ENCODE measurements at places on chromosomes 6 and 20.

- DNase-seq: no peak
These were observed 48.9 kb downstream of the HDDC2 start for GRCh38 chr6:125252891-125253290.

DNA sequence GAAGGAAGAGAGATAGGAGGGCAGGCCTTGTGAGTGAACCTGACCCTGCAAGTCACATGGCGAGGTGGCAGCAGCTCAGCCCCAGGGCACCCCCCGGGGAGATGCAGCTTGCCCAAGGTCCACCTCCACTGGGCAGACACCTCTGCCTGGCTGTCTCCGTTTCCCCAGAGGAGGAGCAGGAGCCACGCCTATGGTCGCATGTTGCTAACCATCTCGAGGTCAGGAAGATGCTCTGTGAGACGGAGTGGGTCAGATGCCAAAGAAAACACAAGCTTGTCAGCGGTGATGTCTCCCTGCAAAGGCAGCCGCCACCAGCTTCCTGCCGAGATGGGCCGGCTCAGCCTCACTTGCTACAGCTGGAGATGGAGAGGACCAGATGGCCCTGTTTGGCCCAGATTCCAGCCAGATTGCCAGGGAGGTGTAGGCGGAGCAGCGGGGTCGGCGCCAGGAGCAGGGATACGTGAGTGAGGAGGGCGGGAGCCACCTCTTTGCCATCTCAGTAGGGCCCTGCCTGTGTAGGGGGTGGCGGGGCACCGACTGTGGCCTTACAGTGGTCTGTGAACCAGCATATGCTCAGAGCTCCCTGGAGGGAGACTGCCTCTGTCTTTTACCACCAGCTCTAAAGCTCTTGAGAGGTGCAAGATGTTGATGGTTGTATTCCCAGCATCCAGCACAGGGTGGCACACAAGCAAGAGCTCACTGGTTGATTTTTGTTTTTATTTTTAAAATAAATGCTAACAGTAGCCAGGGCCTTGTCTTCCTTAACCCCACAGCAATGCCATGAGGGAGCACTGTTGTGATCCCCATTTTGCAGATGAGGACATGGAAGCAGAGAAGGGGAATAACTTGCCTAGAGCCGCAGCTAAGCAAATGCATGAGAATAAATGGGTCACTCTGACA is 42.9 kb upstream of the FAM83D start:
- no peak for DNase-seq

DNA sequence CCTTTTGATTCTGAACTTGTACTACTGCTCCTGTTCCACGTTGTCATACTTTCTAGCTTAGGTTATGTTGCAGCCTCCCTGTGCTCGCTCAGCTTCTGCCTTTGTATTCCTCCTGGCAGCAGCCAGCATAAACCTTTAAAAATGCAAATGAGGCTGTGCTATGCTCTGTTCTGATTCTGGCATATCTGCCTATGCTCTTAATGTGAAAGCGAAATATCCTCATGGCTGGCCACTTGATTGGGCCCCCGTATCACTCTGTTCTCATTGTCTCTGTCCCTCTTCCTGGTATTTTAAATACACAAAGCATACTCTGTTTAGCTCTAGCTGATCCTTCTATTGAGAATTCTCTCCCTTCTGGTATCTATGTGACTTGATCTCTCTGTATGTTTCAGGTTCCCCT is 139.0 kb downstream of the JARID2 start:
- no peak for DNase-seq

DNA sequence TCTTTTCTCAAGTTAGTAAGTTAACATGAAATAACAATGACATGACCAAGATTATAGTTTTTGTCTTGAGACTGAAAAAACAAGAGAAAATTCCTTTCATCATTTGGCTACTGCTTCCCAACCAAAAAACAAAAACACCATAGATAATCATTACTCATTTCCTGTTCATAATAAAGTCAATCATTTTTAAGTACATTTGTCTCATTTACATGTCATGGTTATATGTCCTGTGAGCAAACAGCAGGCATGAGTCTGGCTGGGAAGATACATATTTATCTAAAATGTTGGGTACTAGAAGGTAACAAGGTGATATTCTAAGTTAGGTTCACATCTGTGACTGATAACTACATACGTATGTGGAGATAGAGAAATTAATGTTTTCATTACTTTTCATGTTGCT is 180.5 kb downstream of the ISM1 start:
- no peak for DNase-seq

DNA sequence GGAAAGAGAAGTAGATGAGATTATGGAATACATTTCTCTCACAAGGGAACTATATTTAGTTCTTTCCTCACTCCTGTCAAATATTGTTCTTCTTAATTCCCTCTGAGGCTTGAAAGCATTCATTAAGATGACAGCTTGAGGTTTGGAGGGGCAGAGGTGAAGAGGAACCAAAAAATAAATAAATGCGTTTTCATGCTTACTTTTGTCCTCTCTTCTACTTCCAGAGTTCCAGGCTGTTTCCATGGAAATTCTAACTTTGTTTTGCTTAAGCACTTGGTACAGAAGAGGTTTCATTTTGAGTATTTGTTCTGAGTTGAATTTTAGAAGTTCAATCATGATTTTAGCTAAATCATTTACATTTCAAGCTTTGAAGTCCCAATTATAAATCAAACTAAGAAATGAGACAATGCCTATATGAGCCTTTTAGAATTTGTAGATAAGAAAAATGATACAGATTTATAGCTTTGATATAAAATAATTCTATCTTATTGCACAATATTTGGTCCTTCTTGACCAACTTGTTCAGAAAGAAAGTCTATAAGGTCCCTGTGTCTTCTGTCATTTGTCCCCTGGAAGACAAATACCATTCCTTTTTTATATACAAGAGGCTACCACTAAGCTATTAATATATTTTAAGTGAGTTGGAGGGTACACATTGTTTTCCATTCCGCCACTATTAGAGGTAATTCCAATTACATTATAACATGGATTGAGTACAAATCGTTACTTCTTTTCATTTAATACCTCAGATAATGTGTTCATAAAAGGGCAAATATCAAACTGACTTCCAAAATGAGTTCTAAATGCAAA is 16.3 kb downstream of the RBM24 start:
- DNase-seq: no peak

GRCh38 chr20:8693709-8694108 is 375.2 kb upstream of the PLCB4 start:
- DNase-seq: no peak

GRCh38 chr6:167127785-167128531 is 5.1 kb downstream of the CCR6 start:
- no peak for DNase-seq

DNA sequence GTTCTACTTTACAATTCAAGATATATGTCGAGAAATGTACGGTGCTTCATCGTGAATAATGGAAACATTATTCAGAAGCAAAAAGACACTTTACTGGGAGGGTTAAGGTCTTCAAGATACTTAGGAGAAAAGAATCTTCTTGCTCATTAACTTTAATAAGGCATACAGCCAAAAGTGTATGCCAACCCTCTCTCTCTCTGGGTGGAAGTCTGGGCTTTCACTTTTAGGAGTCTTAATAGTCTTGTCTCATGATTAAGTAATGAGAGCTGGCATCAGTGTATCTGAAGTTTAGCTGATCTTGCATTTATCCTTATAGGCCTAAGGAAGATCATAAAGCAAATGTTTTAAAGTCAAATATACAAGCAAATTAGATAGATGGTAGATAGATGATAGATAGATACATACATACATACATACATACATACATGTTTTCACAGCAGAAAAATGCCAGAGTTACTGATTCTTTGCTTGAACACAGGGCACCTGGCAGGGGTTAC is 21.5 kb downstream of the OLIG3 start:
- no peak for DNase-seq

DNA sequence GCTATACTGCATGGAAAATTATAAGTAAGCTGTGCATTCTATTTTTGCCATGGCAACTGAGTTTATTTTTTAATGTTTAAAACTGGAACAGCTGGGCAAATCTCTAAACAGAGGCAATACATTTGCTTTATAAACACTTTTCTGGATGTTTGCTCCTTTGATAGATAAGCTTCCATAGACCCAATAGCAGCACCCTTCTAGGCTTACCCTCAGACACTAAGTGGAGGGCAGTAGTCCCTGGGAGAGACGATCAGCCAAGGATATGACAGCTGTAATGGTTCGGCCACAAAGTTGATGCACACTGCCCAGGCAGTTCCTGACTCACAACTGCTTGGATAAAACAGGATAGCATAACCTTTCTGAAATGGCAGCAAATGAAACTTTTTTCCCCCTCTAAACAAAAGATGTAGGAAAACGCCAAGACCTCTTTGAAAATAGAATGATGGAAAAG is 8.5 kb upstream of the MRPS10 start:
- DNase-seq: no peak

DNA sequence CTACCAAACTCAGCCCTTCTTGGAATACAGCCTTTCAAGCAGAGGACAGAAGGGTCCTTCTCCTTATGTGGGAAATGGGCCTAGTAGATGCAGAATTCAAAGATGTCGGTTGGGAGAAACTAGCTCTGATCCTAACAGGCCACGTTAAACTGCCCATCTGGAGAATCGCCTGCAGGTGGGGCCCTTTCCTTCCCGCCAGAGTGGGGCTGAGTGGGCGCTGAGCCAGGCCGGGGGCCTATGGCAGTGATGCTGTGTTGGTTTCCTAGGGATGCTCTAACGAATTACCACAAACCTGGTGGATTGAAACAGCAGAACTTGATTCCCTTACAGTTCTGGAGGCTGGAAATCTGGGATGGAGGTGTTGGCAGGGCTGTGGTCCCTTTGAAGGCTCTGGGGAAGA is 9.1 kb downstream of the MAPK13 start:
- DNase-seq: peak; percentile 56

- DNase-seq: no peak
These were observed 348.3 kb downstream of the DHX35 start for GRCh38 chr20:39310363-39310995.

DNA sequence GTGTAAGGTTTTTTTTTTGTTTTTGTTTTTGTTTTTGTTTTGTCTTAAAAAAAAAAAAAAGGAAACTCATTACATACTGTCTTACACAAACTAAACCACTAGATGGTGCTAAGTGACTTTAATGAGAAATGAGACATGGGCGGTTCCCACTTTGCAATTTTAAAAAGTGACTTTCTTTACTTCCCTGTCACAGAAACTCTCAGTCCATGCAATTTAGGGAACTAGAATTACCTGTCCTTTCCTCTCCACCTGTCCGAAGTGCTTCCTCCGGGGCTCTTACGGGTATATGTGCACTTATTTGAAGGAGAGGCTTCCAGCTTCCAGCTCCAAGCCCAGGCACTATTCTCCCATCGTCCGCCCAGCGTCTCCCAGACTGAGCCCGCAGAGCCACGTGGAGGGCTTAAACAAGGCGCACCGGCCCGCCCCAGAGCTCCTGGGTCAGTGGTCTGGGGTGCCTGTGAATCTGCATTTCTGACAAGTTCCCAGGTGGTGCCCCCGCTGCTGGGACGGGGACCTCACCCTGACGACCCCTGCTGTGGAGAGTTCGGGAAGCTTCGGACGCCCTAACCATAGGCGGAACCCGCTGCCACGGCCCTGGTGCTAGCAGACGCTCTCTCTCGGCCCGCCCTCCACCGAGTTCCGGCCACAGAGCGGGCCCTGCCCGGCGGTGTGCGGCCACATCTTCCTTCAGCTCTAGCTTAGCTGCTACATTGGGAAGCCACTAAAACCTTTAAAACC is 26.1 kb downstream of the BFSP1 start:
- DNase-seq: peak; percentile 64

GRCh38 chr6:87289571-87289970 is 32.8 kb upstream of the SMIM8 start:
- DNase-seq: no peak

Measured in T47D (cell line).